ENCODE measurements at places on chromosomes 3 and 15.

DNA sequence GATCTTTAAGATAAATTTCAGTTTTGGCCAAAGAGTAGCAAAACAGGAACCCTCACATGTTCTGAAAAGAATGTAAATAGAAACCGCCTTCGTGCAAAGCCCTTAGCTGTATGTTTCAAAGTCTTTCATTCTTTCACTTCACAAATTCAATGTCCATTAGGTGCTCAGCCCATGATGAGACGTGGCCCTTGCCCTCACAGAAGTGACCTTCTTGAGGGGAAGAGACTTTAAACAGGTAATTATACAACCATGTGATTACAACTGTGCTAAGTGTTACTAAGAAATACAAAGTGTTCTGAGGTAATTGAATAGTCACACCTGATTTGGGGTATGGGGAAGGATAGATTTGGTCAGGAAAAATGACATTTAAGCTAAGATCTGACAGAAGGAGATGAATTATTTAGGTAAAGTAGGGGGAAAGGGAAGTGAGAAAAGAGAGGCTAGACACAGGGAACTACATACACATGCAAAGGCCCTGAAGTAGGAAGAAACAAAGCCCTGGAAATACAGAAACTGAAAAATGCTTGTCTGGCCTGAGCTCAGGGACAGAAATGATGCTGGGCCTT lies 19.6 kb downstream of the HSPBAP1 start:
- no peak for DNase-seq

- DNase-seq = no peak
Measured at GRCh38 chr3:88209356-88209755, 59.6 kb downstream of the C3orf38 start.

- DNase-seq = peak; percentile 95
Measured at GRCh38 chr3:170703121-170703588, 117.3 kb upstream of the SLC7A14 start.

DNA sequence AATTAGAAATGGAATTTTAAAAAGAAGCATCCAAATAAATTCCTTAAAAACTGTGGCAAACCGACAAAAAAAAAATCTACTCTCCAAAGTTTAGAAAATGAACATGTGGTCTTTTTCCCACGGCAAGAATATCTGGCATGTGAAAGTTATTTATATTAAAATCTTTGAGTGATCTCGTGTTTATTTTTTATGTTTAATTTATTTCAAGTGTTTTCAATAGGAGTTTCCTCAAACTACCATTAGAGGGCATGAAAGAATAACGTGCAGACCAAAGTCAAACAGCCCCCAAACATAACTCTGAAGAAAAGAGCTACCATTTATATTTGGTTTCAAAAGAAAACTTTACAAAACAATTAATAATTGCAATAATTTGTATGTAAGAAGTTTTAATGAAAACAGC lies 286.4 kb downstream of the ZIC4 start:
- DNase-seq = peak; percentile 16

DNA sequence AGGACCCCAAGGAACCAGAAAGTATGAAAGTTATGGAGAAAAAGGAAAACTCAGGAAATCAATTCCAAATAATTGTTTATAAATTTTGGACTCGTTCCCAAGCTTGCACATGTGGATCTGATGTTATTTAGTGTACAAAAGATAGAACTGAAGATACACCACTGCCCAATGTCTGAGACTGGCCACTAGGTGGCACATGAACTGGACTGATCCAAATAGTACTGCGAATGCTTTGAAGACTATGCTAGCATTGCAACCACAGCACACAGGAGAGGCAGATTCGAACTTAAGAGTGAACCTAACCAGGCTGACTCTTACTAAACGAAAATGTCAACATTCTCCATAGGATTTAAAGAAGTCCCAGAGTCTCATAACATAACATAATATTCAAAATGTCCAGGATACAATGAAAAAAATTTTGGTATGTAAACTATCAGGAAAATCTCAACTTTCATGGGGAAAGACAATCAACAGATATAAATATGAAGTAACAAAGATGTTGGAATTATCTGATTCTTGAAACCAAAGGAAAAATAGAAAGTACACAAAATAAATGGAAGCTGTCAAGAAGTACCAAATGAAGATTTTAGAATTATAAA lies 596.7 kb downstream of the FGF12 start:
- peak; percentile 64 for DNase-seq

GRCh38 chr3:5466065-5466464 lies 278.6 kb downstream of the EDEM1 start:
- no peak for DNase-seq

DNA sequence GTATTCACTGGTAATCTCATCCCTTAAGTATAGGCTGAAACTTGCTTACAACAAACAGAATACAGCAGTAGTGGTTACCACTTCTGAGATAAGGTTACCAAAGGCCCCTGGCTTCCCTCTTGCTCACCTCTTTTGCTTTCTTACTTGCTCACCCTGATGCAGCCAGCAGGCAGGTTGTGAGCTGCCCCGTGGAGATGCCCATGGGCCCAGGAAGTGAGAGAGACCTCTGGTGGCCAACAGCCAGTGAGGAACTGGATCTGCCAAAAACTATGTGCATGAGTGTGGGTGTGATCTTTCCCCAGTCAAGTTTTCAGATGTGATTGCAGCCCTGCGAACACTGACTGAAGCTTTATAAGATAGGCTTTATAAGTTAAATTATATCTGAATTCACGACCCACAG lies 48.7 kb downstream of the NMNAT3 start:
- DNase-seq = peak; percentile 29

DNA sequence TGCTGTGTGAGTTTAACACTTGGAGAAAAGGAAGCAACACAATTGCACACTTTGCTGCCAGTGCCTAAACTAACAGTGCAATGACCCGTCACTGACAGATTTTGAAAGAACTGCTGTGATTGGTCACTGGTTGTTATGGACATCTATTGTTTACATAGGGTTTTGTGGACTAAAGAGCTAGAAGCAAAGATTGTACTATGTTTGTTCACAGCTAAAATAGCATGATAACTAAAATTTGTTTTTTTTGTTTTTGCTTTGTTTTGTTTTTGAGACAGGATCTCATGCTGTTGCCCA lies 112.4 kb upstream of the GOLGA8J start:
- DNase-seq = no peak

GRCh38 chr3:44418549-44418948 lies 58.9 kb downstream of the ZNF445 start:
- no peak for DNase-seq

DNA sequence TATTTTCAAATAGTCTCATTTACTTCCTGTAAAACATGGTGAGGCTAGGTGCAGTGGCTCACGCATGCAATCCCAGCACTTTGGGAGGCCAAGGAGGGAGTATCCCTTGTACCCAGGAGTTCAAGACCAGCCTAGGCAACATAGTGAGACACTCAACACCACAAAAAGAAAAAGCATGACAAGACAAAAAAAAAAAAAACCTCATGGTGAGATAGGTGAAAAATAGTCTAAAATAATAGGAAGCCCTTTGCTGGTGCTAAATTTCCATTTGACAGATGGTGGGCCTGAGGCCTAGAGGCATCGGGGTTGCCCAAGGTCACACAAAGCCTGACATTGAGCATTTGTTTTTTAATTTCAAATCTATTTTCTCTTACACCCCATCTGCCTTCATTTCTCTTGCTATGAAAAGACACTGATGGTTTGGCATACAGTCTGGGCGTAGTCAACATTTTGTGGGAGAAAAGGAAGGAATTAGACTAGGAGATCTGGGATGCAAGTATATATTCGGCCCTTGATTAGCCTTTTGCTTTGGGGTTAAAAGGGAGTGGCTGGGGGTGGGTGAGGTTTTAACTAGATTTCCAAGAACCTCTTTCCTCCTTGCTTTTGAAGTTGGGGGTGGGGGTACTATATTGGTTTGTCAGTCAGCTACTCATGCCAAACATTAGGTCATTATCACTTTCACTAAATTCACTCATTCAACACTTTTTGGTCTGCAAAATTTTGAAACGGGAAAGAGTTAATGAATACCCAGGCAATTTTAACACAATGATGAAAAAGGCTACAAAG lies 11.3 kb downstream of the RAB8B start:
- no peak for DNase-seq

GRCh38 chr3:159910991-159911663 lies 77.5 kb upstream of the IL12A start:
- DNase-seq = peak; percentile 67

Measured in RPMI7951 (cell line).